Osteoblast (primary cell): ENCODE measurements at places on chromosomes 2 and 18.

GRCh38 chr2:149258531-149258930 is 71.9 kb upstream of the LYPD6 start:
- DNase-seq, result no peak

- DNase-seq, result peak; percentile 89
These were observed 23.5 kb downstream of the MARCHF4 start for GRCh38 chr2:216348756-216349308.

GRCh38 chr18:46733872-46734271 is 23.0 kb downstream of the ST8SIA5 start:
- DNase-seq, result no peak

DNA sequence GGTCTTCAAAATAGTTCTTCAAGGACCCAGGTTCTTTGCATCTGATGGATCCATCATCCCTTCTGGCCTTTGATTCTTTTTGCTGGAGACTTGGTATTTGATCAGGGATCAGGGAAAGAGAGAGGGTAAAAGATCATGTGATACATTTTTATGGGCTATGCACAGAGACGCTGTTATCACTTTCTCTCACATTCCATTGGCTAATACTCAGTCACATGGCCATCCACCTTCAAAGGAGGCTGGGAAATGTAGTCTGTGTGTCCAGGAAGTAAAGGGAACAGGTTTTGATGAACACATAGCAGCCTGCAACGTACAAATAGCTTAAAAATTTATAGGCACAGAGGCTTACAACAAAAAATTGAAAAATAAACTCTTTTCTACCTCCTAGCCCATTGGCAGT is 629.6 kb upstream of the FANCL start:
- DNase-seq, result no peak

GRCh38 chr18:79625195-79625923 is 54.2 kb upstream of the CTDP1 start:
- DNase-seq, result peak; percentile 65

DNA sequence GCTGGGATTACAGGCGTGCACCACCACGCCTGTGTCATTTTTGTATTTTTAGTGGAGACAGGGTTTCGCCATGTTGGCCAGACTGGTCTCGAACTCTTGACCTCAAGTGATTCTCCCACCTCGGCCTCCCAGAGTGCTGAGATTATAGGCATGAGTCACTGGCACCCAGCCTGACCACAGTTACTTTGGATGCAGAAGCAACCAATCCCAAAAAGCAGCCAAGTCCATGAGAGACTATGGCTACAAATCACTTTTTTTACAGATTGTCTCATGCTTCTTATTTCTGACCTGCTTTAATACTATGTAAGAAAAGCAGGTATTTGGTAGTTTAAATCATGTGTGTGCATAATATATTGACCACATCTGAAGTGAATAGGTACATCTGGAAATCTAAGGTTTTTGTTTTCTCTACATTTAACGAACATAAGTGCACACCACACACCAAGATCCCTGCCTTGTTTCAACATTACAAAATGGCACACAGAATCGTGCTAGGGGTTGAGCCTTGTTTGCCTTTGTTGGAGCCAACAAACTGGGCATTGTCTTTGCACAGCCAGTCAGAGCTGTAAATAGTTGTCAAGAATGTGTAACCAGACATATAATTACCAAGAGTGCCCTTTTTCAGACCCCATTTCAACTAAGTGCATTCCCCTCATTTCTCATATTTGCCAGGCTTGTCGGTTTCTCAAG is 18.3 kb upstream of the MAP4K4 start:
- no peak for DNase-seq

DNA sequence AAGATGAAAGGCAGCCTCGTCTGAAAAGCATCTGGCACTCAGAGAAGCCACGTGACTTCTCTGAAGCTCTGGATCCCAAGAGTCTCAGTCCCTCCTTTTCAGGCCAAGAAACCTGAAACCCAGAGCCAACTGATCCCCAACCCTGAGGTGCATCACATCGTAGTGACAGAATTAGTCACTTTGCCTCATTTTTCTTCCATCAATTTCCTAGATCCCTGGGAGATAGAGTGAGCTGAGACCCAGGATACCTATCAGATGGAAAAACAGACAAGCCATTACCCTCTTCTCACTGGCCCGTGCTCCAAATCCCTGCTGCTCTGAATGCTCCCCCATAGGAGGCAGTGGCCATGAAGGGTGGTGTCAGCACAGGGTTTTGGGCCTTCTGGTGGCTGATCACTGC is 113.1 kb downstream of the ALK start:
- DNase-seq, result no peak
